AG04450 (cell line): ENCODE measurements at places on chromosomes 5 and 9.

GRCh38 chr9:99593610-99594009, 228.1 kb upstream of the NR4A3 start:
- DNase-seq: no peak

- DNase-seq: no peak
Measured at GRCh38 chr5:9452181-9452580, 93.7 kb downstream of the SEMA5A start.

DNA sequence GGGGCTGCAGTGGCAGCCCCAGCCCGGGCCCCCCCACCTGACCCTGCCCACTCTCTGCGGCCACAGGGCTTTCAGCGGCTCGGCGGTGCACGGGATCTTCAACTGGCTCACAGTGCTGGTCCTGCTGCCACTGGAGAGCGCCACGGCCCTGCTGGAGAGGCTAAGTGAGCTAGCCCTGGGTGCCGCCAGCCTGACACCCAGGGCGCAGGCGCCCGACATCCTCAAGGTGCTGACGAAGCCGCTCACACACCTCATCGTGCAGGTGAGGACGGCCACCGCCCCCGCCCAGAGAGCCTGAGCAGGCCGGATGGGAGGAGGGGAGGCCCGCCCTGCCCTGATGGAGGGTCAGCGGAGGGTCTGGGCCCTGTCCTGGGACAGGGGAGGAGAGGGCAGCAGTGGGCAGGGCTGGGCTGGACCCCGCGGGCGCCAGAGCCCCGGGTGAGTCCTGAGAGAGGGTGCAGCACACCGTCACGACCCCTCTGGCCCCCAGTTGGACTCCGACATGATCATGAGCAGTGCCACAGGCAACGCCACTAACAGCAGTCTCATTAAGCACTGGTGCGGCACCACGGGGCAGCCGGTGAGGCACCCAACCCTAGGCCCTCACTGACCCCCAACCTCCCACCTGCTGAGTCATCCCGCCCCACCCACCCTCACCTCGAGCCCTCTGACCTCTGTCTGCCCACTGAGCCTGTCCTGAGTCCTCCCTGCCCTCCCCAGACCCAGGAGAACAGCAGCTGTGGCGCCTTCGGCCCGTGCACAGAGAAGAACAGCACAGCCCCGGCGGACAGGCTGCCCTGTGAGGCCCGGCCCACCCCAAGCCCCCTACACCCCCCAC, 2.7 kb downstream of the SLC34A3 start:
- no peak for DNase-seq

DNA sequence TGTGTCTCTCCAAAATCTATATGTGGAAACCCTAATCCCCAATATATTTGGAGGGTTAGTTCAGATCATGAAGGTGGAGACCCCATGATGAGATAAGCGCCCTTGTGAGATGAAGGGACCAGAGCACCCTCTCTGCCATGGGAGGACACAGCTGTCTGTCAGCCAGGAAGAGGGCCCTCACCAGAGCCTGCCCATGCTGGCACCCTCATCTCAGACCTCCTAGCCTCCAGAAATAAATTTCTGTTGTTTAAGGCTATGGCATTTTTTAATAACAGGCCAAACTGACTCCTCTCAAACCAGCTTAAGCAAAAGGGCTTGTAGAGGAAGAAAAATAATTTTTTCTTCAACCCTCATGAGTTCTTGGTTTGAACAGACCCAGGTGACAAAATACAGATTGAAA, 79.2 kb upstream of the MAMDC2 start:
- no peak for DNase-seq

- no peak for DNase-seq
Measured at GRCh38 chr9:18361646-18362045, 112.3 kb upstream of the ADAMTSL1 start.

DNA sequence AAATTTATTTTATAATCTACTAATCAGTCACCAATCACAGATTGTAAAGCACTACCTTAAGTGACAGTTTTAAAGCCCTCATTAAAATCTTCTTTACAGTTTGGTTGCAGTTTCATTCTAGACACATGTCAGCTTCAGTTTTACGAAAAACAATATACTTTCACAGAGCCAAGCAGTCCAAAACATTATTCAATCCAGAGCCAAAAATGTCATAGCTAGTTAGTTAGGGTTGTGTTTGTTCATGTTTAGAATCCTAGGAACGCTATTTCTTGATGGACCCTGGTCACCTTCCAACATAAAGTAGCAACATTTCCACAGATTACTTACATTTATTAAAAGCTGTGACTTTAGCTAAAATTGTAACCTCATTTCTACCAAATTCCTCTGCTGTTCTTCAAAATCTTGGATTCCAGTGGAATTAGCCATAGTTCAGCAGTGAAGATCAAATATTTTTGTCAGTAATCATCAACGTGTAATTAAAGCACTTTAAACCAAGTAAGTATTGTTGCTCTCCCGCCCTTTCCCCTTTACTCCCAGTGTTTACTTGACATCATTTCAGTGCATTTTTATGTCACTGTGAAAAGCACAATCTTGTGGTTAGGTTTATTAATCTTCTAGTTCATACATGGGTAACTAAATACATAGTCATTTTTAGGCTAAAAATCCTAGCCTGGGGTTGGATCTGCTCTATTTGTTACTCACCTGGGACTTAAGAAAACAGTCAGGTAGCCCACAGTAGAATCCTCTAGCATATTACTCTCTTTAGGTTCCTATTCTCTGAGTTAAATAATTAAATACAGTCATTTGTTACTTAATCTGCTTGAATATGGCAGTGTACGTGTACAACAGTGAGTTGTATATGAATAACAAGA, 74.3 kb downstream of the NIPBL start:
- peak; percentile 15 for DNase-seq

- DNase-seq: no peak
Measured at GRCh38 chr5:156414391-156414790, 87.4 kb downstream of the SGCD start.

DNA sequence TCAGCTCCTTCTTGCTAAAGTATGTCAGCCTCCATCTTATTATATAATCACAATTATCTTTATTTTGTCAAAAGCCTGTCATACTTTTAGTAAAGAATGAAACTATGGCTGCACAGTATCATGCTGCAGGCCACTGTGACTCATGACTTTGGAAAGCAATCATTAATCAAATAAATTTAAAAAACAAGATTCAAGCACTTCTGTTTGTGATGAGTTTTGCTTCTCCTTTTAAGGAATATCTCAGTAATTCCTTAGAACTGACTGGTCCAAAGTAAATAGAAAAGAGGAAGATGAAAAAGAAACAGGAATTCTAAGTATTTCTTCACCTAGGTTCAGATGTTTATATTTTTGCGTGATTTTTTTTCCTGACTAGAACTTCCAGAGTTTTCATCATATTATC, 83.1 kb downstream of the EDIL3 start:
- DNase-seq: no peak
